T-helper 17 cell (primary cell): ENCODE measurements at places on chromosomes 5 and 9.

DNA sequence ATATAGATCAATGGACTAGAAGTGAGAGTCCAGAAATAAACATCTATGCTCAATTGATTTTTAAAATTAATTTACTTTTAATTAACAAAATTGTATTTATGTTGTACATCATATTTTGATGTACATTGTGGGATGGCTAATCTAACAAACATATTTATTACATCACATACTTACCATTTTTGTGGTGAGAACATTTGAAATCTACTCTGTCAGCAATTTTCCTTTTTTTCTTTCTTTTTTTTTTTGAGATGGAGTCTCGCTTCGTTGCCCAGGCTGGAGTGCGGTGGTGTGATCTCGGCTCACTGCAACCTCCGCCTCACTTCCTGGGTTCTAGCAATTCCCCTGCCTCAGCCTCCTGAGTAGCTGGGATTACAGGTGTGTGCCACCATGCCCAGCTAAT is 32.4 kb upstream of the SHB start:
- DNase-seq, result no peak

GRCh38 chr9:98087420-98088354 is 31.2 kb downstream of the NANS start:
- DNase-seq, result peak; percentile 48

DNA sequence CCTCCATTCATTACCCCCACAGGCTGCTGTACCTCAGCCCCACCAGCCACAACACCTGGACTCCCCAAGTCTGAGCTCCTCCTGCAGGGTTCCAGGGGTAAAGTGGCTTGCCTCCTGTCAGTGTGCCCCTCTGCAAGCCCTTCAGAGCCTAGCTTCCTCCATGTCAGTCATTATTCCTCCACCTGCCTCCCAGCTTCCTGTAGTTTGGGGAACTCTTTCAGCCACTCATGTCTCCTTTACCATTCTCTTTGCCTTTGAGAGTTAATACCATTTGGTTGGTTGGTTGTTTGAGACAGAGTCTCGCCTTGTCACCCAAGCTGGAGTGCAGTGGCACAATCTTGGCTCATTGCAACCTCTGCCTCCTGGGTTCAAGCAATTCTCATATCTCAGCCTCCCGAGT is 36.2 kb downstream of the IRF1 start:
- DNase-seq, result no peak

DNA sequence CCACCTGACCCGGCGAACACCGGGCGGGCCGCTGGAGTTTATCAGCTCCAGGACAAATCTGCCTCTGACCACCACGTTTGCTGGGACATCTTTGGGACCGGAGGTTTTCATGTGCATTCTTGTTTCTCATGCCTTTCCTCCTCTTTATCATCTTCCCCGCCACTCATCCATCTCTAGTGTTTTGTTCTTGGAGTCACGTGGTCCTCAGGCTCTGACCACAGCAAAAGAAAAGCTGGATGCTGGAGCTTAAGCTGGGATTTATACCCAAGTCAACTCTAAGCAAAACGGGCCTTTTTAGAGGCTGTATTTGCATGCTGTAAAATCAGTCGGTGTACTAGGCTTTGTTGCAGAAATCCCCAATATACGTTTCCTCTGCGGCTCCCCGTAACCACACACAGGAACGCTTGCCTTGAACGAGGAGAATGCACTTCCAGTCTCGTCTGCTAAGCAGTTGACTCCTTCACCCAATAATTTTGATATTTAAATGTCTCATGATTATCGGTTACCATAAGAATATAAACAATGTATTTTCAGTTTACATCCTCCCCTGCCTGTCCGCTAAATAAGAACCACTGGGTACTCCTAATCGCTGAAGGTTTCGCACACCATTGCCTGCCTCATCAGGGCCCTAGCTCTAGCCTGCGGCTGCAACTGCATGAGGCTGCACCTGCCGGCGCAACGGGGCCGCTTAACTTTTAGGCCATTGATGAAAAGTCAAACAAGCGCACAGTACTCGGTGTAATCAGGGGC is 560 bp upstream of the NDUFS6 start:
- DNase-seq, result peak; percentile 44

DNA sequence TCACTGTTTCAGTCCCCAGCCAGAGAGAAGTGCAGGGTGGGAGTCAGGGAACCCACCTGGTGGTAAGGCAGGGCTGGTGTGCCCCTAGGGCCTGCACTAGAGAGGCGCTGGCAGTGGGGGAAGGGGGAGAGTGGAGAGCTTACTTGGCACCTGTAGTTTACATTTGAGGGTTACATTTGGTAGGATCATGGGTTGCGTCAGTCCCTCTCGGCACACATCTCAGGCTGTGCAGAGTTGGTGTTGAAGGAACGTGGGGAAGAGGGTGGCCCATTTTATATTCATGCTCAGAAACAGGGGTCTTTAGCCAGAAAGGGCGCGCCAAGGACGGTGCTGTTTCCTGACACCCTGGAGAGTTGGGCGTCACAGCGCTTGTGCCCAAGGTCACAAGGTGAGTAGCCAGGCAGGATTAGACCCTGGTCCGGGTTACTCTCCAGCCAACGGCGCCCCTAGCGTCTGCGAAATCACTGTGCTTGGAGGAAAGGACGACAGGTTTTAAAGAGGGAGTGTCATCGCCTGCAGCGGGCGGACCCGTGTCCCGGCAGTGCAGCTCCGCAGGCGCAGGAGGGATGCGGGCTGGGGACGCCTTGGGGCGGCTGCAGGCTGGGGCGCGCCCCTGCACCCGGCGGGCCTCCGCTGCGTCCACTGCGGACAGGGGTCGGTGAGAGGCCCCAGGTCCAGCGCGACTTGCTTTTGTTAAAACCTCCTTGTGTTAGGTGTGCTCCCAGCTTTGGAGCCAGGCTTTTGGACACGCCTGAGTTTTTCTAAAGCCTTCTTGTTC is 272.6 kb downstream of the FANCC start:
- DNase-seq, result no peak

DNA sequence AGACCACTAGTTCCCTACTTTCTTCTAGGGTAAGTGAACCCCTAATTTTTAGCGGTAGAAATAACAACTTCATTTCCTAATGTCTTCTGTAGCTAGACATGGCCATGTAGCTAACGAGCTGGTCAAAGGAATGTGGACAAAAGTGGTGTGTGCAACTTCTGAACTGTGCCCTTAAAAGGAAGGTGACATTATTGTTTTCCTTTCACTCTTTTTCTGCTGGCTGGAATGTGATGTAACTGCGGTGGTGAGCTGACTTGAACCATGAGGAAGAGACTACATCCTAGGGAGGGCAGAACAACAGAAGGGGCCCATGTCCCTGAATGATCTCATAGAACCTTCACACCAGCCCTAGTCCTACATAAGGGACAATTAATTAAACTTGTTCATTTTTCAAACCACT is 1.3 kb upstream of the SNX2 start:
- no peak for DNase-seq

DNA sequence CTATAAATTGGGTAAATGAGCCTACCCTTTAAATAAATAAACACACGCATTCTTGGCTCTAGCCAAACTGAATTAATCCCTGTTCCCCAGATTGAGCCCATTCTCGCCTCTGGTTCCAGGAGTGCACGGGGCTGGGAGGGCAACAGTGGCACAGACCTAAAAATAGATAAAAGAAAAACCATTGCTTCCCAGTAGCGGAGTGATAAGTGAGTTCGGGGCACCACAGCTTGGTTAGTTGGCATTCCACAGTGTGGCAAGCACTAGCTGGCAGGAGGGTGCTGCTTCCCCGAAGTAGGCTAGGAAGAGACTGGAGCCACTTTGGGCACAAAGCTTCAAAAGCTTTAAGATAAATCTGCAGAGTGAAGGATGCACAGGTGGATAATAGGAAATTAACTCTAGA is 322.2 kb upstream of the SGCD start:
- DNase-seq, result no peak

DNA sequence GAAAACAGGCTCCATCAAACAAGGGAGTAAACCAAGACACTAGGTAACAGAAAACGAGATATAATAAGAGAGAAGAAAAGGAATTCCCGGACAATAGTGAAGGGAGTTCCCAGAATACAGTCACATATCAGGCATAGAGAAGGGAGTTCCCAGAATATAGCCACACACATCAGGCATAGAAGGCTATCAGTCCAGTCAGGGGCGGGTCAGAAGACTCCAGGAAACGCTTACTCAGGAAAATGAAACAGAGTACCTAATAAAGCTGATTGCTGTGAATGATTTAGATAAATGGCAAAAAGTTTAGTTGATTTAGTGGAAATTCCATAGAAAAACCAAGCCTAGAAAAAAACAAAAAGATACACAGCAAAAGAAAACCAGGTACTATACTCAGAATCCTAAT is 4.9 kb downstream of the TOMM5 start:
- DNase-seq, result no peak

GRCh38 chr5:169142264-169142970 is 158.5 kb downstream of the SLIT3 start:
- DNase-seq, result no peak

DNA sequence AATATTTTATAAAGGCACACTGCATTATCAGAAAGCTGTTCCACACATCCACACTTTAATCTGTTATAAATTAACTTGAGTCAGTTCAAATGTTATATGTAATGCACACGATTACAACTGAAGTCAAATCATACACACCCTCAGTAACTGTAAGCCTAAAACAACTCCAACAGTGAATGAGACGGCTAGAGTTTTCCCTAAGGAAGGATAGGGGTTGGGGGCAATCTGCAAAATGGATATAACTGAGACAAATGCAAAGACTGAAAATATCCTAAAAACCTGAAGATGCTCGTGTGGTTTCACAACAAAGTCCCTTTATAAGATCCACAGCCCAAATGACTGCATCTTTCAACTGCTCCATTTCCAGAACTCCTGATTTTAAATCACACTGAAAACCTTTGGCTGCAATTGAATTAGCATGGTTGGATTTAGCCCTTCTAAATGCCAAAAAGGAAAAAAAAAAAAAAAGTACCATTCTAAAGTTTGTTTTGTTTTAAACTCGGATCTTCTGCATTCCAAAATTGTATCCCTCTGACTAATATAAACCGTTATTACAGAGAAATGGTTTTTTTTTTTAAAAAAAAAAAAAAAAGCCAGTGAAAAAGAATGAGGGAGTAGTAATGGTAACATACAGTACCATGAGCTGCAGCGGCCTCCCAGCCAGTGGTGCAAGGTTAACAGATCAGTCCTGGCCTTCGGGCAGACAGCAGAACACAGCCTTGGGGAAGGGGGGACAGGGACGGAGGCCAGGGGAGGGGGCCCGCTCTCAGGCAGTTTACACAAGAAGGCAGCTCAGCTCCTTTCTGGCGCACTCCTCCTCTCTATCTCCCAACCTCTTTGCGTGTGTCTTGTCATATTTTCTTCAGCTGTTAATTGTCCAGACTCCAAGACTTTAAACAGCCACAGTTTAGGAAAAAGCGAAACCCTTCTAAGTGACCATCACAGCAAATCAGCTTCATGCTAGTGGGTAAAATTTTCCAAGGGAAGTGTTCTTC is 166.1 kb downstream of the BNC2 start:
- DNase-seq, result no peak

- no peak for DNase-seq
Measured at GRCh38 chr9:137534256-137535119, 15.7 kb downstream of the PNPLA7 start.

DNA sequence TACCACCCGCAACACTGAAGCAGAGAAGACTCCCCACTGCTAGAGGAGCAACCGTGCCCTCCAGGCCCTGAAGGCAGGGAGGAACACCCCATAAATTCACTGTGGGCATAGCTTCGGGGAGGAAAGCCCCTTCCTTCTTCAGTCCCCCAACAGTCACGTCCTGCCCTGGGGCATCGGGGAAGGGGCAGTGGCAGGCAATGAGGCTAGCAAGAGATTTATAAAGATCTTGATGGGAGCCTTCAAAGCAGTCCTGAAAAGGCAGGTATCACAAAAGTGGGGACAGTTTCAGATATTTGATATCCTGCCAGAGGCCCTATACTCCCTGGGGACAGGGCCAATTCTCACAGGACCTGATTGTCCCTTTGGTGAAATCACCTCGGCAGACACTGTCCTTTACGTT is 16.9 kb upstream of the TRIM14 start:
- DNase-seq, result no peak

- DNase-seq, result no peak
Measured at GRCh38 chr5:132591145-132591544, 34.4 kb downstream of the RAD50 start.

DNA sequence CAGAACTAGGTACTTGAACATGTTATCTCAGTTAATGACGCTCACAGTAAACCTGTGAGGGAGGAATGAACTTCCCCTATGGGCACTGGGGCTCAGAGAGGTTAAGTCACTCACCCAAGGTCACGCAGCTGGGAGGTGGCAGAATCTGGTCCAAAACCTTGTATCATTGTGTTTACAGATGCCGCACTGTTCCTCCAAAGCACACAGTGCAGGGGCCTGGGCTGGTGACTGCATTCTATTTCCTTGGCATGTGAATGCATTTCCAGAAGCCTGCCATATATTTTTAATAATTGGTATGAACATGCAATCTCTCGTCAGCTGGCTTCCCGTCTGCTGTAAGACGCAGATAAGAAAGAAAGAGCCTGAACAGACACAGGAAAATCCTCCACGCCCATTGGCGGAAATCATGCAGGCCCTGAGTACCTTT is 77.0 kb upstream of the TBC1D2 start:
- DNase-seq, result no peak

DNA sequence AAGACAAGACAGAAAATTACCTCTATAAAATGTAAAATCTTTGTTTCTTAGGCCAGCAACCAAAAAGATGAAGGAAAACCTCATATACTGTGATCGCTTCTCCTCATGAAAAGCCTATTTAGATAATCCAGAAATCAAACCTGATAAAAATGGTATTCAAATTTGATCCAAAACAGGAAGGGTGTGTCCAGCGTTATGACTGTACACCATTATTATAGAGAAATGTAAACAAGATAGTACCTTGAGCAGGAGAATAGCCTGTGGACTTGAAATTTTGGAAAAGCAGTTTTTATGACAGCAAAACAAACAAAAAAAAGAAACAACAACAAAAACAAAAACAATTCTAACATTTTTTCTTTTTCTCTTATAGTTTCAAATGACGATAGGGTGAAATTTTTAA is 1382.8 kb upstream of the CDH9 start:
- DNase-seq, result no peak

- no peak for DNase-seq
Measured at GRCh38 chr5:122707796-122708195, 67.1 kb upstream of the SNX2 start.

DNA sequence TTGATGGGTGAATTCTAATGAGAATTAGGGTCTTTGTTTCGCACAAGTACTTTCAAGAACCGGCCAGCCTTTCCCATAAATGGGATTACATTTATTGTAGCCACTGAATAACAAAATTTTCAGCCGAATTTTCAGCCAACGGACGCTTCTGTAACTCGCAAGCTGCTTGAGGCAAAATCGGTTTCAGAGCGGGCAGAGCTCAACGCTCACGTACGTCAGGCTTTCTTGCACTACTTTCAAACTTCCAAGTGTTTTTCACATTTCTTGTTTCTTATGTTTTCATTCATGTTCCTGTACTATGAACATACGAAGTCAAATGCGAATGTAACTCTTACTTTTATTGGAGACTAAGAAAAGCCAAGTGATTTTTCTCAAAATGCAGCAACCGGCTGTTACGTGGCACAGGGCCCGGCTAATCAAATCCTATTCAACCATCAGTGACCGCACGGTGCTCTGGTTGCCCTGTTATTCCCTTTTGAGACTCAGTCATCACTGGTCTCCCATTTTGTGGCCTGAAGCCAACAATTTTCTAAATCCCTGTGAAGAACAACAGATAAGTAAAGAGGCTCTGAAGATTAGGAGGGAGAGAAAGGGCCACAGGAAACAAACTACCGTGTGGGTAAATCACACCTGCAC is 68.5 kb downstream of the SLC28A3 start:
- no peak for DNase-seq

GRCh38 chr9:114417511-114417910 is 29.7 kb upstream of the AKNA start:
- no peak for DNase-seq
